ENCODE measurements at places on chromosomes 3 and 15. TPM values are rescaled to one million over a fixed set of nuclear protein-coding genes. Genes with fewer than 3 reads are reported as not detected.
A peak's percentile ranks its signal among the peaks of the same experiment; 100 is the strongest.

The AADAC gene
- total RNA-seq = not detected

GRCh38 chr3:21704796-21705195, 46.2 kb downstream of the ZNF385D start:
- no peak for DNase-seq

The WDR76 gene
- total RNA-seq = 67.8 TPM

- DNase-seq = no peak
Measured at GRCh38 chr3:136667081-136667480, 85.1 kb downstream of the STAG1 start.

DNA sequence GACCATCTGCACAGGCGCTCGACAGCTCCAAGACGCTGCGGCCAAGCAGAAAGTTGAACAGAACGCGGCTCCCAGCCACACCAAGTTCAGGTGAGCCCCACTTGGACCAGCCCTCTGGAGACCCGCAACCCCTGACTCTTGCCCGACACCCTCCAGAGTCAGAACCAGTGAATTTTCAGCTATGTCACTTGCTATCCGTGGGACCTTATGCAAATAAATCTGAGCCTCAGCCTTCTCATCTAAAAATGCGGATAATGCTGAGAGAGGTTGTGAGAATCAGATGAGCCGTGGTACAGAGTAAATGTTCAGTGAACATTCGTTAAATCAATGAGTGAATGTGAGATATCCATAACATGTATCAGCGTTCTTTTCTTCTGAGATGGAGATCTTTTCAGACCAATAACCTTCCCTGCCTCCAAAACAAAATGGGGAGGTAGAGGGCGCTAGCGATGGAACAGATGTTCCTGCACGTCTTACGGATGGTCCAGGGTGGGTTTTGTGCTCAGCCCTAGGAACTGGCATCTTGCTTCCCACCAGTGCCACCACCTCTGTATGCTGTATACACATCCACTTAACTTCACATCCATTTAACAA, 524 bp downstream of the MRPS11 start:
- peak; percentile 13 for DNase-seq

Data from activated T-helper 2 cell treated with anti-CD3 and anti-CD28 coated beads, Interferon-gamma antibody, Interleukin-2, Interleukin-4, amounts not matched to agents 10 μg/mL and 5 μg/mL and 100 μg/mL, durations not matched to agents 14 hours and 24 hours and 36 hours (primary cell).